Activated naive CD8-positive, alpha-beta T cell treated with anti-CD3 and anti-CD28 coated beads for 36 hours (primary cell): ENCODE measurements at places on chromosomes 7 and 10.

- no peaks in the 10 kb centered on the region for H3K4me1 ChIP-seq
- no peaks in the 10 kb centered on the region for H3K36me3 ChIP-seq
- no peaks in the 10 kb centered on the region for H3K27me3 ChIP-seq
- H3K27ac ChIP-seq: no peak overlapping the region
- DNase-seq: no peak
- no peak overlapping the region for H3K4me3 ChIP-seq
Observed at GRCh38 chr10:107144490-107144889, 20.0 kb downstream of the SORCS1 start.

- DNase-seq: no peak
- peaks cover 18% of the 10 kb centered on the region for H3K36me3 ChIP-seq
- peaks cover 36% of the 10 kb centered on the region for H3K4me1 ChIP-seq
- no peak overlapping the region for H3K27ac ChIP-seq
Observed at GRCh38 chr7:24948739-24949138, 31.2 kb downstream of the OSBPL3 start.

GRCh38 chr10:98170249-98171117 is 36.0 kb downstream of the R3HCC1L start:
- H3K27ac ChIP-seq: no peak overlapping the region
- H3K27me3 ChIP-seq: no peaks in the 10 kb centered on the region
- peaks cover 19% of the 10 kb centered on the region for H3K4me1 ChIP-seq
- no peak overlapping the region for H3K4me3 ChIP-seq

GRCh38 chr7:47298636-47299035 is 283.3 kb downstream of the TNS3 start:
- H3K4me3 ChIP-seq: no peak overlapping the region
- no peak for DNase-seq

GRCh38 chr10:88583584-88583957 is 453 bp upstream of the RNLS start:
- H3K27me3 ChIP-seq: no peaks in the 10 kb centered on the region
- DNase-seq: no peak
- peaks cover 5% of the 10 kb centered on the region for H3K4me1 ChIP-seq
- H3K4me3 ChIP-seq: peak overlapping the region; percentile 79
- H3K27ac ChIP-seq: peak overlapping the region; percentile 88

DNA sequence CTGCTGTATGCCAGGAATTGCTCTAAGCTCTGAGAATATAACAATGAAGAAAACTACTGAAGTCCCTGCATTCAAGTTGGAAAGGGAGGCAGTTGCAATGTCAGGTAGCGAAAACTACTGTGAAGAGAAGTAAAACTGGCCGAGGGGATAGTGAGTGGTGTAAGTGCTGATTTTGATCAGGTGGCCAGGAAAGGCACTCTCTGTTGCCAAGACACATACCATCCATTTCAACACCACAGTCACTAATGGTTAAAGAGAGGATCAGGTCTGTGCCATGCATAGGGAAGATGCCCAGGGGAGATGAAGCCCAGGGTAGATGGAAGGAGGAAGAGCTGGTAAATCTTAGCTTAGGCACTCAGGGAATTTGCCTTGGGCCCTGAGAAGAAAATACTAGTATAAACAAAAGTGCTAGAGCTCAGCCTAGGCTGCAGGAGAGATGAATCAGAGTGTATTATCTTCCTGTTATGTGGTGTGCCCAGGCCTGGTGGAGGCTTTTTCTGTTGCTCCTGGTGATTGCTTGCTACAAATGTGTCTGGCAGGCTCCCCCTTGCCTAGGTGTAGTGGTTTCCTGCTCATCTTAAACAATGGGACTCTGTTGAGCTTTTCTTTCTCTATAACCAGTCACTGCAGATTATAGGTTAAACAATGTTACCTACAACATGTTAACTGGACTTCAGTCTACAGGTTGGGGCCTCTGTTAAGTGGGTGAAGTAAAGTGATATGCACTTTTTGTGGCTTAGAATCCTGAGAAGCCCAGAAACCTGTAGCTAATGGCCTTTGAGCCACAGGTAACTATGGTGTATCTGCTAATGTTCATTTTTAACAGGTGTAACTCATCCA is 125.5 kb downstream of the LRRC4 start:
- no peak overlapping the region for H3K4me3 ChIP-seq
- H3K27me3 ChIP-seq: no peaks in the 10 kb centered on the region

GRCh38 chr7:8205031-8205387 is 57.0 kb downstream of the ICA1 start:
- H3K4me1 ChIP-seq: no peaks in the 10 kb centered on the region
- H3K27me3 ChIP-seq: peaks cover 15% of the 10 kb centered on the region
- DNase-seq: no peak

GRCh38 chr7:1926908-1927306 is 256.8 kb downstream of the ELFN1 start:
- peaks cover 14% of the 10 kb centered on the region for H3K36me3 ChIP-seq
- H3K27ac ChIP-seq: no peak overlapping the region
- no peak overlapping the region for H3K4me3 ChIP-seq

- no peak overlapping the region for H3K27ac ChIP-seq
- peaks cover 6% of the 10 kb centered on the region for H3K27me3 ChIP-seq
- H3K36me3 ChIP-seq: peaks cover 9% of the 10 kb centered on the region
- H3K4me3 ChIP-seq: no peak overlapping the region
- DNase-seq: no peak
Observed at GRCh38 chr7:151240536-151240935, 8.0 kb downstream of the SMARCD3 start.

GRCh38 chr10:56349611-56350010 is 11.4 kb downstream of the ZWINT start:
- no peaks in the 10 kb centered on the region for H3K27me3 ChIP-seq
- no peak for DNase-seq
- peaks cover 16% of the 10 kb centered on the region for H3K36me3 ChIP-seq
- no peaks in the 10 kb centered on the region for H3K4me1 ChIP-seq
- H3K27ac ChIP-seq: no peak overlapping the region
- H3K4me3 ChIP-seq: no peak overlapping the region

DNA sequence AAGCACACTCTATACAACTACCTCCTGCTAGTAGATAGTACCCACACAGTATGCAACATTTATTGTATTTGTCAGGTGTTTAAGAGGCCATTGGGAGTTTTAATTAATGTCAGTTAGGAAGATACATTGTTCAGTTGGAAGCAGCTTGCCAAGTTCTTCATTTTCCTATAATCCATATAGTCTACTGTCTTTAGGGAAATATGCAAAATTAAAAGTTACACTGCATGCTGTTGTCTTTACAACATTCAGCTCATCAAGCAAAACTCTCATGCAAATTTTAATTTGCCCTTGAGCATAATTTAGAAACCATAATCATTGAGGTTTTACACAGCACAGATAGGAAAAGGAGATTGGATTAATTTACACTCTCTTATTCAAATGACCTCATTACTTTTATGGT is 17.4 kb downstream of the FOXP2 start:
- no peak overlapping the region for H3K4me3 ChIP-seq
- H3K4me1 ChIP-seq: no peaks in the 10 kb centered on the region
- DNase-seq: no peak
- no peaks in the 10 kb centered on the region for H3K36me3 ChIP-seq

DNA sequence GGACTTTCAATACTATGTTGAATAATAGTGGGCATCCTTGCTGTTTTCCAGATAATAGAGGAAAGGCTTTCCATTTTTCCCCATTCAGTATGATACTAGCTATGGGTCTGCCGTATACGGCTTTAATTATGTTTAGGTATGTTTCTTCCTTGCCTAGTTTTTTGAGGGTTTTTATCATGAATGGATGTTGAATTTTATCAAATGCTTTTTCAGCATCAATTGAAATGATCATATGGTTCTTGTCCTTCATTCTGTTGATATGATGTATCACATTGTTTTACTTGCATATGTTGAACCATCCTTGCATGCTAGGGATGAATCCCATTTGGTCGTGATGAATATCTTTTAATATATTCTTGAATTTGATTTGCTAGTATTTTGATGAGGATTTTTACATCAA is 9.2 kb upstream of the RP9 start:
- H3K36me3 ChIP-seq: peaks cover 3% of the 10 kb centered on the region
- H3K27ac ChIP-seq: no peak overlapping the region
- DNase-seq: no peak
- peaks cover 37% of the 10 kb centered on the region for H3K27me3 ChIP-seq
- H3K4me1 ChIP-seq: no peaks in the 10 kb centered on the region
